ENCODE measurements at places on chromosomes 7 and 10.

DNA sequence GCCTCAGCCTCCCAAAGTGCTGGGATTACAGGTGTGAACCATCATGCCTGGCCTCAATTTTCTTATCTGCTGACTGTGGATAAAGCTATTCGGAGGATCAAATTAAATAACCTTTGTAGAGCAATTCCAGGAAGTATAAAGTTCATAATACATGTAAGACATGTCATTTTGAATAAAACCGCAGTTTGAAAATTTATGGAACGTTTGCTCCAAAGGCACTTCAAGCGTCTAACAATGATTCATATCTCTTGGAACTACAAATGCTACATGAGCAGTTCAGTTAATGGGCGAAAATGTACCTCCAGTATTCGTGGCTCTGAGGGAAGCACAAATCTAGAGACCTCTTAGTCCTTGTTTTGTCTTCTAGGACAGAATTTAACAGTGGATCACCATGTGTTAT lies 190.3 kb downstream of the GALNT17 start:
- no peak for DNase-seq

DNA sequence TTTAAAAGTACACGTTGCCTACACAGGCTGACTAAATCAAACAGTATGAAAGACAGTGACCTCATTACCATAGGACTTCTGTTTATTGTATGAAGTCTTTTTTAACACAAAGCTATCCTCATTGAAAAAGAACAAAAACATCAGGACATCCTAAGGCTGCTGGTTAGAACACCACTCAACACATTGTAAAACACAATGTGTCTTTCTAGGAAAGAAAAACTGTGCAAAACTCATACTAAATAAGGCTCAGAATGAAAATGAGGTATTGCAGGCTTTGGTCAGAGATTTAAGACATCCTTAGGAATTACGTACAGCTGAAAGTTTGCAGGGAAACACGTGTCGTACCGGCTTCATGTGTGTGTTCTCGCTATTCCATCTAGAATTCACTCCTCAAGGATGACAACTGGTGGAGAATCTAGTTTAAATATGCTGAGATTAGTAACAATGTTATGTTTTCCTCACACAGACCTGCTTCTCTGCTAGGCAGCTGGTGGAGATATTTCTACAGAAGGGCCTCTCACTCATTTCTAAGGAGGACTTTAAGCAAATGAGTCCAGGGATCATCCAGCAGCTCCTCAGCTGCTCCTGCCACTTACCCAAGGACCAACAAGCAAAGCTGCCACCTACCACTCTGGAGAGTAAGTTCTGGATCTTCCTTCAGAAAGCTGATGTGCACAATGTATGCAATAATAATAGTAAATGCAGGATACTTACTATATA lies 29.3 kb downstream of the SLC39A12 start:
- no peak for DNase-seq

DNA sequence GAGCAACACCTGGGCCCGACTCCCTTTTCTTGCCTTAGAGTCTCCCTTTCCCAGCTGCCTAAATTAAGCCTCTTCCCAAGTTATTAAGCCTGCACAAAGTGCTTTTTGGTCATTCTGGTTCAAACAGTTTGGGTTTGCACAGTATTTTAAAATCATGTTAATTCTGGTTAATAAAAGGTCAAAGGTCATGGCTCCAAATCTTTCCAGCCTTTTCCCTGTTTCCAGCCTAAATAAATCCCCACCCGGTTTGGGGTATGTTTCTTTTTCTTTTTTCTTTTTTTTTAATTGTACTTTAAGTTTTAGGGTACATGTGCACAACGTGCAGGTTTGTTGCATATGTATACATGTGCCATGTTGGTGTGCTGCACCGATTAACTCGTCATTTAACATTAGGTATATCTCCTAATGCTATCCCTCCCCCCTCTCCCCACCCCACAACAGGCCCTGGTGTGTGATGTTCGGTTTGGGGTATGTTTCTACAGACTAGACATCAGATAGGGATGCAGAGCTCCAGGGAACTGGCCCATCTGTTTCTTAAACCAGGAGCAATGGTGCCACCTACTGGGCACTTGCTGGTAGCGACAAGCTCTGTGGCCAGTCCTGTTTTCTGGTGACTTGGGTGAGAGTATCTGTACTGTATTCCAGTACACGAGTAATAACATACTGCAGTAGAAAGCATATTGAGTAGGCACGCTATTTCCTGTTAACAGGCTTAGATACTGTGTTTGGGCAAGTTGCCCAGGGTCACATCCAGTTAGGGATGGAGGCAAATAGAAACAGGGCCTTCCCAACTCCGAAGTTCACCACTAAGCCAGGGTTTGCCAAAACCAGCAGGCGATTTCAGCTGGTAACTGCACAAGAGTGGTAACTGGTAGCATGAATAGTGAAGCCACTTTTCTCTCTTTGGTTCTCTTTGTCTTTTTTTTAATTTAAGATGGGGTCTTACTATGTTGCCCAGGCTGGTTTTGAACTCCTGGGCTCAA lies 60.6 kb upstream of the TRIM8 start:
- peak; percentile 89 for DNase-seq

DNA sequence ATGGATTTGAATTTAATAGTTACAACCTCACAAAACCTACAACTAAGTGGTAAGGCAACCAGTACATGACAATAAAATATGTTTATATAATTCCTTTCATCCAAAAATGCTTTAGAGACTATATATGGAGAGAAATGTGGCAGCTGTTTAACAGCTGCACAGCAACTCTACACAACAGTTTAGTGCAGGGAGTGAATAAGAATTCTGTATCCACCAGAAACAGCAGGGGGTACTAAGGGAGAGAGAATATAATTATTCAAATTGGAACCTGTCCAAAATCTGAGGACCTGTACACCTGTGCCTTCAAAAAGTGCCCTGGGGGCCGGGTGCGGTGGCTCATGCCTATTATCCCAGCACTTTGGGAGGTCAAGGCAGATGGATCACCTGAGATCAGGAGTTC lies 49.6 kb downstream of the POLL start:
- no peak for DNase-seq

GRCh38 chr10:77377678-77378352 lies 259.8 kb downstream of the KCNMA1 start:
- DNase-seq: no peak

- no peak for DNase-seq
These were observed 19.2 kb upstream of the PDLIM1 start for GRCh38 chr10:95309958-95310357.

GRCh38 chr7:74420006-74420405 lies 33.7 kb upstream of the GTF2IRD1 start:
- no peak for DNase-seq

GRCh38 chr7:70113536-70113935 lies 515.3 kb downstream of the AUTS2 start:
- no peak for DNase-seq

GRCh38 chr10:31170636-31171035 lies 139.0 kb upstream of the ZNF438 start:
- no peak for DNase-seq

GRCh38 chr10:97517778-97518300 lies 19.1 kb downstream of the UBTD1 start:
- no peak for DNase-seq

DNA sequence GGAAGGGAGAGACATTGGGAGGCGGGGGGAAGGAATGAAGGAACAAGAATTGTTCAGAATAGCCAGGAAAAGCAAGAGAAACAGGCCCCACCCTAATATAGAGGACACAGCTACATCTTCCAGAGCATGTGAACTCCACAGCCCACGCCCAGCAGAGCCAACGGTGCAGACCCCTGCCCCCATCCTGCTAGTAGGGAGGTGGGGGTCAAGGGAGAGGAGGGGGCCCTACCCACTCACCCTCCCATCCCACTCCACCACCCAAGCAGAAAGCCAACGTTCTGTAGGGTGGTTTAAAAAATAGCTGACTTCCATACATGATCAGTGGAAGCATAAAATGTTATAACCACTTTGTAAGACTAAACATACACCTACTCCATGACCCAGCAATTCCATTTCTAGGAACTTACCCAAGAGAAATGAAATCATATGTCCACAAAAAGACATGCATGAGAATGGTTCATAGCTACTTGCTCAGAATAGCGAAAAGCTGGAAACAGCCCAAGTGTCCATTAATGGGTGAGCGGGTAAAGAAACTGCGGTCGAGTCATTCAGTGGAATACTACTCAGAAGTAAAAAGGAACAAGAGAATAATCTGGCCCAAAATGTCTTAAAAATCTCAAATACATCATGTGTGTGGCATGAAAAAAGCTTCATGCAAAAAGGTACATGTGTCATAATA lies 31.8 kb downstream of the CTBP2 start:
- DNase-seq: no peak

GRCh38 chr10:62437696-62438095 lies 63.5 kb downstream of the ZNF365 start:
- DNase-seq: no peak

- no peak for DNase-seq
These were observed 65.7 kb downstream of the GBF1 start for GRCh38 chr10:102311025-102311420.

- DNase-seq: no peak
These were observed 668.5 kb upstream of the AUTS2 start for GRCh38 chr7:68929781-68930261.

GRCh38 chr10:77176232-77176631 lies 461.4 kb downstream of the KCNMA1 start:
- DNase-seq: no peak

DNA sequence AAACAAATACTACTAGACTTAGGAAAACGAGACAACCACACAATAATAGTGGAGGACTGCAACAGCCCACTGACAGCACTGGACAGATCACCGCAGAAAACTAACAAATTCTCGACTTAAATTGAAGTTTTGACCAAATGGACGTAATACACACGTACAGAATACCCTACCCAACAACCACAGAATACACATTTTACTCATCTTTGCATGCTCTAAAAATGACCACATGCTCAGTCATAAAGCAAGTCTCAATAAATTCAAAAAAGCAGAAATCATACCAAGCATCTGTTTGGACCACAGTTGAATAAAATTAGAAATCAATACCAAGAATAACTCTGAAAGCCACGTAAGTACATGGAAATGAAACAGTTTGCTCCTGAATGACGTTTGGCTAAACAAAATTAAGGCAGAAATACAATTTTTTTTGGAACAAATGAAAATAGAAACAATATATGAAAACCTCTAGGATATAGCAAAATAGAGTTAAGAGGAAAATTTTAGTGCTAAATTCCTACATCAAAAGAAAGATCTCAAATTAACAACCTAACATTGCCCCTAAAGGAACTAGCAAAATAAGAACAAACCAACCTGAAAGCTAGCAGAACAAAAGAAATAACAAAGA lies 30.6 kb downstream of the MAPK8 start:
- DNase-seq: no peak

DNA sequence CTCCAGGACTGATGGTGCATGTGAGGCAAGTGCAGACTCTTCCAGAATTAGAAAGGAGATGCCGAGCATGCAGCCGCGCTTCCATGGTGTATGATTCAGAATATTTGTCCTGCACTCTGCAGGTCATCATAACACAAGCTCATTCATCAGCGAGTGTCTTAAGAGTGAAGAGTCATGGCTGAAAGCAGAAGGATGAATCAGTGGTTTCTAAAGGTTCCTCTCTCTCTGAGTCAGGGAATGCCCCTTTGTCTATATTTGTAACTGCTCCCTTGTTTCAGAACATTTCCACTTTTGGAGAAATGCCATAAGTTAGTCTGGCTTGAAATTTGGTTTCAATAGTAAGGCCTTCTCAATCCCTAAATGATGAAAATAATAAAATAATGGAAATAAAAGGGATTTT lies 52.3 kb downstream of the HECW1 start:
- no peak for DNase-seq

DNA sequence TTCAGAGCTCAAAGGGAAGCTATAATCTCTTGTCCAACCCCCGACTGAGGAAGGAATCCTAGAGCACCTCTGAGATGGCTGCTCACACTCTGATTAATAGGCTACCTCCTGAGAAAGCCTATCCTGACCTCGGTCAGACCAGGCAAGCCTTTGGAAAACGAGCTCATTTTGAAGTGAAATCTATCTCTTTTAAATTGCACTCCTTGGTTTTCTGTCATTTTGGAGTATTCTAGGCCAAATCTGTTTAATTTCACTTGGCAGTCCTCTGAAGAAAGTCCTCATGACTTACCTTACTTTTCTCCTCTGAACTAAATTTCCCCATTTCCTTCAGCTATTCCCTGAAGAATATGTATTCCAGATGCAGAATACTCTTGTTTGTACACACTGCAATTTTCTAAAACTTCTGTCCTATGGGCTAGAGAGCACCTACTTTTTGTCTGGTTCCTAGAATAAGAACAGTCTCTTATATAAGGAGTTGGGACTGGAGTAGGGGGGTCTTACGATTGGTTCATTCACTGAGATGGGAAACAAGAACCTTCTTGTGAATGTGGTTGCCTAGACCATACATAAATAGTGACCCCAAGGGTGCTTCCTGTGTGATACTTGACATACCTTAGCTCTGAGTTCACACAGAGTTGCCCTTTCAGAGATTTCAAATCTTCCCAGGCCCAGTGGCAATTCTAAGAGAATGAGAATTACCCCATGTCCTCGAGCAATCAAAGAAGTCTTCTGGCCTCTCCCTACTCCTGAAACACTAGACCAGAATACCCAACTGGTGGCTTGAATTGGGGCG lies 31.9 kb upstream of the HPS1 start:
- no peak for DNase-seq

DNA sequence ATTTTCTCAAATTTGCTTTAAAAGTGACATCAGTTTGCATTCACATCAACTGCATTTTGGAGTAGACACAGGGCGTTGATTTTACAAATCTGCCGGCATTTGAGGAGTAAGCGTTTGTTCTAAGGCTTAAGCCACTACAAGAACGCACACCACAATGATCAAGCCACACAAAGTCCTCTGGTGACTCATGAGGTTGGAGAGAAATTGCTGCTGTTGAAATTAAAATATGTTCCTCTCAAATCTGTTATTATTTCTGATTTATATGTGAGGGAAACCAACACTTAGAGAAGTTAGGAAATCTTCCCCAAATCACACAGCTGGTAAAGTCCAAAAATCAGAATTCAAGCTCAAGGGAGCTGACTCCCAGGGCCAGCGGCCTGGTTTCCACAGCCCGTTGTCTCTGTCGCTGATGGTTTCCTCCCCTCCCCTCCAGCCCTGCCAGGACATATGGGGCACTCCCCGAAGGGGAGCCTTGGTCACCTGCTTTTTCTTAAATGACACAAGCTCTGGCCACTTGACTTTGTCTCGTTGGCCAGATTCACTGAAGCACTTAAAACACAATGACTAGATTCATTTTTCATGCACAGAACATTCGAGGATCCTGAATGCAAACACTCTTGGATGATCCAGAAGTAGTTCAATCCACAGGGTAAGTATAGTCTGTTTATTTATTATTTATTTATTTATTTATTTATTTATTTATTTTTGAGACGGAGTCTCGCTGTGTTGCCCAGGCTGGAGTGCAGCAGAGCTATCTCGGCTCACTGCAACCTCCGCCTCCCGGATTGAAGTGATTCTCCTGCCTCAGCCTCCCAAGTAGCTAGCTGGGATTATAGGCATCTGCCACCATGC lies 29.2 kb upstream of the KLF6 start:
- DNase-seq: peak; percentile 10

DNA sequence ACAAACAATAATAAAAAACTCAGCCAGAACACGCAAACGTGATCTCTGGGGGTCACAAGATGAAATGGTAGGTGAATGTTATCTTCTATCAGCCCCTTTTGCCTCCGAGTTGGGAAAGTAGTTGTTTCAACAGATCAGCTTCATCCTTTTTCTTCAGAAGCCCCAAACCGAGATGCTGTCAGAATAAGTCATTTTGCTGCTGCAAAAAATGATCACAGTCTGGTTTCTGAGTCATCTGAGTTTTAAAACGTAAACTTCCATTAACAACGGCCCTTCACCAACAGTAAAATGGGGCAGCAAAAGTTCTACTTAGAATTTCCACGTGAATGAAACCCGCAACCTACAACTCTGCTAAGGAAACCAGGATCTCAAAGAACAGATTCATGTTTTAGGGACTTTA lies 44.9 kb downstream of the JCAD start:
- DNase-seq: no peak

Data from tibial artery (tissue), 4 donors.